ENCODE measurements at places on chromosomes 7 and 10.

DNA sequence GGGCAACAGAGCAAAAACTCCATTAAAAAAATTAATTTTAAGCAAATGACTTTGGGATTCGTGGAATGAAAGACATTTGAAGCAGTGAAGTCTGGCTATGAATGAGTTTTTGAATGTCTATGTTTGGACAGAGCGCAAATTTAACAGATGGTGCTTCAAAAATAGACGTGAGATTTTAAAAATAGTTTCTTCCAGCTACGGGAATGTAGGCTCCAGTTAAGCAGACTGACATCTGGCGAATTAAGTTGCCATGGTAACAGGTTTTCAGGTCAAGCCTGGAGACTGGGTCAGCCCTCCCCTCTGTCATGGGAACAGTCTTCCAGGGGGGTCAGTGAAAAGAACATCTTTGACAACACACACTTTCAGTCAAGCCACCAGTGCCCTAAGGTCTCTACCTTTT lies 62.0 kb downstream of the MYOF start:
- DNase-seq: no peak

GRCh38 chr7:126150278-126150958 lies 1102.3 kb downstream of the GRM8 start:
- no peak for DNase-seq

DNA sequence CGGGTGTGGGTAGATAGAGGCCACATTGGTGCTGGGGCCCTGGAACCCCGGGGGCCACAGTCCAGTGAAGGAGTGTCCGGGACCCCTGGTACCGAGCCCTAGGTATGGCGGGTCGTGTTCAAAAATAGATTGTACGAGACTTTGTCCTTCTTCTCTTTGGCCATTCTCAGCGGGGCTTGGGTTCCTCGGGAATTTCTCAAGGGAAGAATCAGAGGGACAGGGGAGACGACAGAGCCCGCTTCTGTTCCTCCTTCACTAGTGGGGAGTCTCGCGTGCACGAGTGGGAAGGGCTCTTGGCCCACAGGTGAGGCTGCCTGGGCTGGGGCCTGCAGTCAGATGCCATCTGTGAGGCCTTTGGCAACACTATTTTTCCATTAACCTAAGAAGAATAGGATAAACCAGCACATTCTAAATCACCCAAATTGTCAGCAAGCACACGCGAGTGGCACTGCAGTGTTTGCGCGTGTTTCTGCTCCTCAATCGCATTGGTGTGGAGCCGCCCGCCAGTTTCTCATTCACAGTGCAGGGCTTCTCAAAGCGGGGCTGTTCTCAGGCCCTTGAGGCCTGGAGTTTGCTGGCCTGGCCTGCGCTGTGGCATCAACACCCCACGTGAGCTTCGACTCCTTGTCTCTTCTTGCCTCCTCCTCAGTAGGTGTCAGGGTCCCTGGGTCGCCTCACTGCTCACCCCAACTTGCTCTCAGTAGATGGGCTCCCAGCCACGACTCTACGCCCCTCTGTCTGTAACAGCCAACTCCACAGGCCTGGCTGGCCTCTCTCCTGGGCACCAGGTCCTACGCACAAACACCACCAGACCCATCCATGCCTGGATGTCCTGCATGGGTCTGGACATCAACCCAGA lies 187.6 kb upstream of the SHH start:
- no peak for DNase-seq

DNA sequence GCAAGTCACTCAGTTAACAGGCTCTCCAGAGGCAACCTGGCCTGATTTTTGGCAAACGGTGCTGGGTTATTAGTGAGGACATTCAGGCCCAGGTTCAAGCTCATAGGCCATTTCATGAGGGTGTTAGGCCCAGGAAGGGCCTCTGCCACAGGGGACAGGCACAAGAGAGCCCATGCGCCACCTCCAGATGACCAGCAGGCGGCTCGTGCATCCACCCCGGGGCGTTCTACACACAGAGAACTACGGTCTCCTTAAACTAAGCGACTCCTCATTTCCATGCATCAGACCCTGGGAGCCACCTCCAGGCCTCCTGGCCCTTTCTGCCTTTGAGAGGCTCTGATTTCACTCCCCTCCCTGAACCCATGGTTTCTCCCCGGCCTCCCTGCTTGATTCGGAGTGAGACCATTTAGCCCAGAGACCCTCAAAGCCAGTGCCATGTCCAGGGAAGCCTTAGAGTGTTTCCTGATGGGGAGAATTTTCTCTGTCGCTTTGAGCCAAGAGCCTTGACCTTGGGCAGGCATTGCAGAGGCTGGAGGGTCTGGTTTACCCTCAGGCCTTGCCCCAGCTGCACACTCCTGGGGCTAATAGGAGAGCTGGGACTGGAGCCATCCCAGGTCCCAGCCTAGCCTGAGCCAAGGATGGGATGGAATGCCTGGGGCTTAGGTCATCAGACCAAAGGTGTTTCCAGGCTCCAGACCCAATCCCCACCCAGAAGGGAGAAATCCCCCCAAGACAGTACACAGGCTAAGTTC lies 188.0 kb downstream of the GRID1 start:
- peak; percentile 24 for DNase-seq

DNA sequence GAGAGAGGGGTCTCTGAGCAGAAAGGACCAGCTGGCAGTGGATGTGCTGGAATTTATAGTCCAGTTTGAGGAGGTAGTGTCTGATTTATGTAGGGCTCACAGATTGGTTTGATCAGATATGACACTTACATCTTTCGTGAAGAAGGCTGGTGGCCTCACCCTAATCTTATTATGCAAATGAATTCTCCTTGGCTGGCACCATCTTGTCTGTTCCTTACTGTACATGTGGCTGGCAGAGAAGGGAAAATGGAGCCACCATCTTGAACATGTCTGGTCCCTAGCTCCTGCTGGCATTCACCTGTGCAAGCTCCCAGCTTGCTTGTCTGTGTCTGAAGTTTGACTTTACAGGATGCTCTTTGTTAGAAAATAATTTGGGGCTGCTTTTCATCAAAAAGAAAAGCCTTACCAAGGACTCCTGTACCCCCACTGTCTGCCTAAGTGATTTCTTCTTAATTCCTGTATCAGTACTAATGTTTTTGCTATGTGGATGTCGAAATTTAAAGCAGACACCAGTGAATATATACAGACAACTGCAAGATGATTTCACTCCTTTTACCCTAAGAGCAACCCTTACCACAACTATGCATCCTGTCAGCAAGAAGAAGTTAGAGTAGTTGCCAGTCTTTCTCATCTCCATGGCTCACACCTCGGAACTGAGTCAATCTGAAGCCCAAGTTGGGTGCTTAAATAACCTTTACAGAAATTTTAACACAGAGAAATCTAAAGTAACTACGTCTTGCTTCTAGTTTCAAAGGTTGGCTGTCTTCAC lies 322.0 kb upstream of the SEMA3D start:
- DNase-seq: no peak

DNA sequence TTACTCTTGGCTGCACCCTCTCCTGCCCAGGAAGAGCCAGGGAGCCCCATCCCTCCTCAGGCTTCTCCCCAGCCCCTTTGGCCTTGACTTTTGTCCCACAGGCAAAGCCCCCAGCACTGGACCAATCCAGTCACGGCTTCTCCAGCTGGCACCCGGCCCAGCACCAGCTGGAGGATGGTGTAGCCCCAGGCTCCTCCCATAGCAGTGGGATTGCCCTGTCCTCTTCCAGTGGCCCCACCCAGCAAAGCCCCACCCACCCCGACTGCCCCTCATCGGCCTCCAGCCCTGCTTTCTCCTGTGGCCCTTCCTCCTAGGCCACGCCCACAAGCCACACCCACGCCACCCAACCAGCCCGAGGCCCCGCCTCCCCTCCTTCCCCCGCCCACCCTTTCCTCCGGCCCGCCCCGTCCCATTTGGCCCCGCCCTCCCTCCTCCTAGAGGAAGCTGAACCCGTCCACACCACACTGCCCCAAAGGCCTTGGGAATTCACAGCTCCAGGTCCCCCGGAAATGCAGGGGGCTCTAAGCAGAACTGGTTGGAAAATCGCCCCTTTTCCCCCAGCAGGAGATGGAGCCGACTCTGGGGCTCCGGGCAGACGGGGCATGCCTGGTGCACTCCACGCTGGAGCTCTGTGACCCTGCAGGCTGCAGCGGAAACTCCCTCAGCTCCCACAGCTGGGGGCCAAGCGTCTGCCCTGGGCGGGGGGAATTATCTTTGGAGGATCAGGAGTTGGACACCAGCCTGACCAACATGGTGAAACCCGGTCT lies 25.2 kb downstream of the GET4 start:
- peak; percentile 92 for DNase-seq

- DNase-seq: peak; percentile 39
Observed at GRCh38 chr7:96196676-96197075, 125.2 kb downstream of the SLC25A13 start.

- peak; percentile 23 for DNase-seq
Observed at GRCh38 chr10:42932735-42933447, 144.0 kb upstream of the RET start.

- DNase-seq: peak; percentile 74
Observed at GRCh38 chr10:99711129-99711719, 20.7 kb downstream of the COX15 start.

DNA sequence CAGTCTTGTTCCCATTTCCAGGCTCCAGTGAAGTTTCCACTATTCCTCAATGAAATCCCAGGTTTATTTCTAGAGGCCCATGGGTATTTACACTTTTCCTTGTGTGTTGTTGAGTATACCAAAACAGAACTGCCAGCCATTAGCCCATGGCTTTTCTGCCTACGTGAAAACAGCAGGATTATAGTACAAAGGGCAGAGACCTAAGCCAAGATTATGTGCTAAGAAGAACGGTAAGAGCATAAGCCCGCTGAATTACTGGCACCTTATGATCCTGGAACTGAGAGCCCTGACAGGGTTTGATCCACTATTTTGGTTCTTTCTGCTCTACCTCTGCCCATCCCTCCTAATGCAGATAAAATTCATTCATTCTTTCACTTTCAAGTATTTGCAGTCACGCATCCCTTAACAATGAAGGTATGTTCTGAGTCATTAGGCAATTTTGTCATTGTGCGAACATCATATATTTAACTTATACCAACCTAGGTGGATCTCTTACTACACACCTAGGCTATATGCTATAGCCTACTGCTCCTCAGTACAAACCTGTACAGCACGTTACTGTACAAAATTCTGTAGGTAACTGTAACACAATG lies 16.0 kb downstream of the SEMA3C start:
- no peak for DNase-seq

DNA sequence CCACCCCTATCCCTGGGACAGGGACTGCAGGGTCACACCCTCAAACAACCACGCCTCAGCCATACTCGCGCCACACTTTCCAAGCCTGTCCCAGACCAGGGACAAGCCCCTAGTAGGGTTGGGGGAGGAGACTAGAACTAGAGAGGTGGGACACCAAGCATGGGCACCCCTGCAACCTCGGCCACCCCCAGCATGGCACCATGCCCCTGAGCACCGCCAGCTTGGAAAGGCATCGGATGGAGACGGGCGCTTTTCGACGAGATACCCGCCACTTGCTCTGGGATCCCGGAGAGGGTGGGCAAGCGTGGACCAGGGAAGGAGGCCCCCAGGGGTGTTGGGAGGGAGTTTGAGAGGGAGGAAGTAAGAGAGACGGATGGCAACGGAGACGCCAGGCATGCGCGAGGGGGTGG lies 13.1 kb upstream of the KMT2E start:
- no peak for DNase-seq

DNA sequence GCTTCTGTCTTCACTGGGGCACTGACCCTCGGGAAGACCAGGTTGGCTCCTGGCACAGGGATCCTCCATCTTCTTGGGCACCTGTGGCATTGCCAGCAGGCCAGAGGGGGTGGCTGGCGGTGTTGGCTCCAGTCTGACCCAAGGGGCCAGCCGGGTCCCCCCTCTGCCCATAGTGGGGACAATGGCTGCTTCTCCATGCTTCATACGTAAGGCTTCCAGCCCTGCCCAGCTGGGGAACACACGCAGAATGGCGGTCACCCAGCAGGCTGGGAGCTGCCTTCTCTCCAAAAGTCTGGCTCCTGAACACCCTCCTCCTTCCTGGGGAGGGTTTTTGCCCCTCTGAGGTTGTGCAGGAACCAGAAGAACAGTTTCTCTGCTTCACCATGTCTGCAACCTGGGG lies 106.8 kb downstream of the NEURL1 start:
- no peak for DNase-seq

GRCh38 chr10:73836427-73836980 lies 25.1 kb upstream of the NDST2 start:
- no peak for DNase-seq

All from suppressor macrophage treated with lipopolysaccharide for 1 hour (primary cell).